ENCODE measurements at places on chromosomes 1 and 21. TPM values are rescaled to one million over a fixed set of nuclear protein-coding genes. Genes with fewer than 3 reads are reported as not detected.

DNA sequence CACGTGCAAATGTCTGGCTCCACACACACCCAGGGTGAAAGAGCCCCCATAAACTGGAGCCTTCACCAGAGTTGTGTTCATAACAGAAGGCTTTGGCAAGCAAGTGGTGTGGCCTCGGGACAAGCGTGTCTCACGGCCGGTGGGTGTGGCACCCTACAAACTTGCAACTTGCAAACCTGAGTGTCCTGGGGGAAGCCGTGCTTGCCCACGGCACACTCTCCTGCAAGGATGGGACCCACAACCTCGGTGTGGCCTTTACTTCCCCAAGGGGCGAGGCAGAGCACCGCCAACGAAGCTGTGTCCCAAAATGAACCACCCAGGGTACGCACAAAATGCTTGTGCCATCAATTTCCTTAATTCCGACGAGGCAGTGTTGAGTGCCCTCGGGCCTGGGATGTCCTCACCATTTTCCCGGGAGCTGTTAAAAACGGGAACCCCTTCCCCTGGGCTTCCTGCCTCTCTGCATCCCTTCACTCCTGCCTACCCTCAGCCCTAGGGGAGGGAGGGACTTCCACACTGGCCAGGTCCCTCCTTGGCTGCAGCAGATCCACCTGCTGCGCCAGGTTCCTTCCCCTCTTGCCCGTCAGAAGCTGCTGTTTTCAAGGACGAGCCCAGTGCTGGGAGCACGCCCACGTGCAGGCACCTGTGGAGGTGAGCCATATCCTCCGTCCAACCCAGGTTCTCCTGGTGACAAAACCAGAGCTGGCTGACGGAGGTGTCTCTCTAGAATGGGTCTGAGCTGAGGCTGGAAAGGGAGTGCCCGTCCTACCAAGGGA is 111.4 kb downstream of the NPHP4 start:
- peaks cover 17% of the 10 kb centered on the region for H3K36me3 ChIP-seq
- H3K27ac ChIP-seq = no peak overlapping the region
- no peaks in the 10 kb centered on the region for H3K27me3 ChIP-seq
- H3K4me3 ChIP-seq = no peak overlapping the region

GRCh38 chr1:174007851-174008250 is 14.3 kb downstream of the RC3H1 start:
- H3K36me3 ChIP-seq = peaks cover 24% of the 10 kb centered on the region
- no peak overlapping the region for H3K27ac ChIP-seq
- DNase-seq = no peak
- H3K4me1 ChIP-seq = peaks cover 23% of the 10 kb centered on the region
- H3K4me3 ChIP-seq = no peak overlapping the region
- no peaks in the 10 kb centered on the region for H3K27me3 ChIP-seq

DNA sequence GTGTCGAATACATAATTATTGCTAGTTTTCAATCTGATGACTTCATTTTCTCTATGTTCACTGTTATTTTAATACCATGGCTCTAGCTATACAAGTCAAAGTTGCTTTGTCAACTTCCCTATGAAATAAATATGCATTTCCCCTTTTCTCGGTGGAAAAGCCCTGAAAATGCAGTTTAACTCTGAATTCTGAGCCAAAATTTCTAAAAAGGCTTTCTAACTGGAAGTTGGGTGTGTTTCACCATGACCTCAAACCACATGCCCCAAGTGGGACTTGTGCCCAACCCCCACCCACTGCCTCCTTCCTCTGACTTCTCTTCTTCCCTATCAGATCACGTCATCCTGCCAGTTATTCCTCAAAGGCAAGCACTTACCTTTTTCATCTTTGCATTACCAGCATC is 8.9 kb downstream of the MKNK1 start:
- peak overlapping the region; percentile 26 for H3K4me3 ChIP-seq
- peaks cover 87% of the 10 kb centered on the region for H3K4me1 ChIP-seq
- H3K36me3 ChIP-seq = peaks cover 58% of the 10 kb centered on the region
- DNase-seq = no peak

DNA sequence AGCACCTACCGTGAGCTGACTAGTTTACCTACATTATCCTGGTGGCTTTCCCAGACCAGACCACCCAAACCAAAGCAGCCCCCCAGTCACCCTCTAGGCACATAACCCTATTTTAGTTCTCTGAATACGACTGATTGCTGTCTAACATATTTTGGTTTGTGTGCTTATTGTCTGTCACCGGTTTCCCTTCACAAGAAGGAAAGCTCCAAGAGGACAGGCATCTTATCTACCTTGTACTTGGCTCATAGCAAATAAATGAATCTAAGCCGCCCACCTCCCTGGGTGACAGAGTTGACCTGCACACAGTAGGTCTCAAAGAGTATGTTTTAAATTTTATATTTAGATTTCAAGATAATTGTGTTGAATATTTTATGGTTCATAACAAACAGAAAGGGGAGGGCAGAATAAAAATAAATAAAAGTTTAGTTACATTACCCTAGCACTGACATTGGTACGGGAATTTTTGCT is 904 bp upstream of the PRDX6 start:
- no peak for DNase-seq
- H3K27ac ChIP-seq = peak overlapping the region; percentile 93
- peaks cover 61% of the 10 kb centered on the region for H3K4me1 ChIP-seq
- no peaks in the 10 kb centered on the region for H3K27me3 ChIP-seq
- H3K4me3 ChIP-seq = peak overlapping the region; percentile 86
- peaks cover 40% of the 10 kb centered on the region for H3K36me3 ChIP-seq

GRCh38 chr1:32215629-32216480 is 6.3 kb downstream of the TMEM234 start:
- no peaks in the 10 kb centered on the region for H3K27me3 ChIP-seq
- DNase-seq = peak; percentile 35
- H3K27ac ChIP-seq = no peak overlapping the region
- H3K4me1 ChIP-seq = peaks cover 17% of the 10 kb centered on the region
- peaks cover 6% of the 10 kb centered on the region for H3K36me3 ChIP-seq
- no peak overlapping the region for H3K4me3 ChIP-seq

CACNA1E gene
- total RNA-seq = not detected
